Hair follicle dermal papilla cell (primary cell): ENCODE measurements at places on chromosomes 11 and 22. TPM values are rescaled to one million over a fixed set of nuclear protein-coding genes. Genes with fewer than 3 reads are reported as not detected.

The SMIM35 gene
- total RNA-seq: not detected in 2 replicates

The RIMBP3C gene
- total RNA-seq: 0.12 and 0.32 TPM in 2 replicates

The HTR3A gene
- total RNA-seq: not detected in 2 replicates

The YAP1 gene
- total RNA-seq: 234 and 295 TPM in 2 replicates

The TRPM5 gene
- total RNA-seq: not detected in 2 replicates

The TLCD5 gene
- 6.5 and 7.4 TPM in 2 replicates for total RNA-seq

The OR5P2 gene
- not detected in 2 replicates for total RNA-seq

The OR8G1 gene
- not detected in 2 replicates for total RNA-seq

The TPH1 gene
- under 0.01 TPM in 2 replicates for total RNA-seq

The OSM gene
- total RNA-seq: not detected in 2 replicates

The MCAT gene
- 14.3 and 15.8 TPM in 2 replicates for total RNA-seq

The FGF4 gene
- total RNA-seq: not detected in 2 replicates

The MYRF gene
- total RNA-seq: 0.24 and 0.32 TPM in 2 replicates

The TNNI2 gene
- total RNA-seq: not detected in 2 replicates

The NLRP6 gene
- not detected in 2 replicates for total RNA-seq

The NPAS4 gene
- total RNA-seq: under 0.01 TPM in 1 of 2 replicates, not detected in the other

The FBXO3 gene
- 37.6 and 41.9 TPM in 2 replicates for total RNA-seq

The CLTCL1 gene
- total RNA-seq: 7.5 and 8.6 TPM in 2 replicates

The VSIG10L2 gene
- under 0.01 and 0.36 TPM in 2 replicates for total RNA-seq

The ZNF214 gene
- total RNA-seq: 2.1 and 4.7 TPM in 2 replicates

The OR52N4 gene
- total RNA-seq: not detected in 2 replicates

The APOBEC3G gene
- total RNA-seq: 15.8 and 22.6 TPM in 2 replicates

The SAC3D1 gene
- 7.0 and 9.6 TPM in 2 replicates for total RNA-seq

The MFNG gene
- 0.16 TPM in 1 of 2 replicates, not detected in the other for total RNA-seq

The MISFA gene
- total RNA-seq: 0.36 and 0.97 TPM in 2 replicates

The KRTAP5-10 gene
- total RNA-seq: not detected in 2 replicates

The SREBF2 gene
- 98.8 and 109 TPM in 2 replicates for total RNA-seq

The SHANK3 gene
- total RNA-seq: 0.85 and 1.9 TPM in 2 replicates

The ISX gene
- not detected in 2 replicates for total RNA-seq

The CTR9 gene
- total RNA-seq: 29.5 and 35.5 TPM in 2 replicates

The ZP1 gene
- 0.12 TPM in 1 of 2 replicates, not detected in the other for total RNA-seq

The AQP11 gene
- 0.85 and 1.1 TPM in 2 replicates for total RNA-seq

The OR8H3 gene
- not detected in 2 replicates for total RNA-seq

The MYOD1 gene
- total RNA-seq: not detected in 2 replicates

The OR6A2 gene
- 0.32 and 0.49 TPM in 2 replicates for total RNA-seq

The MMP13 gene
- 1.2 and 2.8 TPM in 2 replicates for total RNA-seq

The OR51B2 gene
- total RNA-seq: not detected in 2 replicates

The HORMAD2 gene
- not detected in 2 replicates for total RNA-seq

The KCNK7 gene
- total RNA-seq: not detected in 2 replicates

The OR51I1 gene
- total RNA-seq: not detected in 2 replicates

The ALG9 gene
- 38.8 and 41.2 TPM in 2 replicates for total RNA-seq

The RIMBP3B gene
- total RNA-seq: 0.16 and 0.24 TPM in 2 replicates

The SEPTIN3 gene
- 5.1 and 8.3 TPM in 2 replicates for total RNA-seq

The TTC36 gene
- total RNA-seq: 0.24 and 1.3 TPM in 2 replicates

The EXPH5 gene
- 2.8 and 3.4 TPM in 2 replicates for total RNA-seq

The RBFOX2 gene
- total RNA-seq: 243 and 273 TPM in 2 replicates

The MS4A7 gene
- not detected in 2 replicates for total RNA-seq

The GP1BB gene
- 4.3 and 5.0 TPM in 2 replicates for total RNA-seq

The MRPL40 gene
- 20.9 and 25.6 TPM in 2 replicates for total RNA-seq

The CAPN5 gene
- total RNA-seq: 19.1 and 19.5 TPM in 2 replicates

The PRRG4 gene
- 0.24 and 0.65 TPM in 2 replicates for total RNA-seq

The TUBA8 gene
- 0.85 and 1.5 TPM in 2 replicates for total RNA-seq

The GGTLC3 gene
- not detected in 2 replicates for total RNA-seq

The ARHGAP42 gene
- 12.8 and 16.1 TPM in 2 replicates for total RNA-seq

The MPZL2 gene
- 0.12 TPM in 1 of 2 replicates, not detected in the other for total RNA-seq

The E2F8 gene
- total RNA-seq: 0.24 TPM in 1 of 2 replicates, not detected in the other
